Cortex of kidney (tissue), 1 donor: ENCODE measurements at places on chromosomes 5 and 9.

GRCh38 chr9:113898151-113898550 is 22.0 kb downstream of the ZNF618 start:
- no peak for DNase-seq

DNA sequence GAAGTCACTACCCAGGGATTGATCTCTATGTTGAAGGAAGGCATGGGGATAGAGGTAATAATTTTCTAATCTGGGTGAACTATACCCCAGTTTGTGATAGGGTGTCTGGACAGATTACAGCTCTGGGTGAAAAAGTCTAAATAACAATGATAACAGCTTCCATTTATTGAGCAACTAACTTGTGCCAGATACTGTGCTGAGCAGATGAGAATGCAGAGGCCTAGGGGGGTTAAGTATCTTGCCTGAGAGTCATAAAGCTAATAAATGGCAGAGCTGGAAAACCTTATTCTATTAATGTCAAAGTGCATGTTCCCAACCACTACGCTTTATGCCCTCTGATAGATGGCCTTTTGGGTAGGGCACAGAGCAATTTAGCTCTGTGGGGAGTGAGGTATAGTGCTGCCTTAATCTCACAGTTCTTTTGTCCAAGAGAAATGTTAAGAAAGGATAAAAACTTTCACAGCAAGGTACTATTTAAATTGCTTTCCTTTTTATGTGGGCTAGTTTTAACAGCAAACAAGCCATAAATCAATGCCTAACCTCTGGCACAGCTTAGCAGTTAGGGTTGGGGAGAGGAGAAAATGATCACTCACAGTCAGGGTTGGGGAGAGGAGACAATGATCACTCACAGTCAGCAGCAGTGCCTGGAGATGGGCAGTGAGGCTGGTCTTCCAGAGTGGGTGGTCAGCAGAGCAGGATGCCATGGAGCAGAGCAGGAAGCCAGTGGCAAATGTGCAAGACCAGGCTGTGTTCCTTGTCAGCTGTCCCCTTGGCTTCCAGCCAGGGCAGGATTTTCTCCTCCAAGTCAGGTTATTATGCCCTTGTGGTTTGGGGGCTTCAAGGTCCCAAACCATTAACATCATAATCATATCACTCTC is 187.0 kb downstream of the CARTPT start:
- DNase-seq, result no peak

DNA sequence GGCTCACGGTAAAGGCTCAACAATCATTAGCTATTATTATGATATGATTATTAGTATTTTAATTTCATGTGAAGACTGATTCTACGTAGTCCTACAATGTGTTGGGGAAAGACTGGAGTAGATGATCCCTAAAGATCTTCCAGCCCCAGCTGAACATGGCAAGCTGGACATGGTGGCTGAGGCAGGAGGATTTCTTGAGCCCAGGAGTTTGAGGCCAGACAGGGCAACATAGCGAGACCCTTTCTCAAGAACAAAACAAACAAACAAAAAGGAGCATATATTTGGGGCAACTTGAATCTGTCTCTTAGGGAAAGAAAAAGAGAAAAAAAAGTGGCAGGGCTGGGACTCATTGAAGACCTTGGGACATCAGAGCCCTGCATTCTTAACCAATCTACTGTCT is 16.2 kb upstream of the FAT2 start:
- no peak for DNase-seq

DNA sequence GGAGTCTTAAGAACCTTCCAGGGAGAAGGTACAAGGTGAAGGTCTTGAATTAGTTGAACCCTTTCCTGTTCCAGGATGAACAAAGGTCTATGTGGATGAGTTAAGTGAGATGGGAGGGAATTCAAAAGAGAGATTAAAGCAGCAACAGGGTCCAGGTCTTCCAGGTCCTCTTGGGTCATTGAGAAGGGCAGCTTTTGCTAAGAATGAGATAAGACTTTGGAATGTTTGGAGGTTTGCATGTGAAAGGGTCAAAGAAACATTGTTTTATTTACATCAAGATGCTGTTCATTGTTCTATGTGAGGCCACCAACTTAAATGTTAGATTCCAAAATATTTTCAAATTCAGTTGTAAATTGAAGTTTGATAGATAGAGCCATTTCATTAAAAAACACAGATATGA is 463.9 kb downstream of the ANXA1 start:
- no peak for DNase-seq

- DNase-seq, result no peak
Observed at GRCh38 chr5:4027088-4027734, 431.6 kb downstream of the IRX1 start.

DNA sequence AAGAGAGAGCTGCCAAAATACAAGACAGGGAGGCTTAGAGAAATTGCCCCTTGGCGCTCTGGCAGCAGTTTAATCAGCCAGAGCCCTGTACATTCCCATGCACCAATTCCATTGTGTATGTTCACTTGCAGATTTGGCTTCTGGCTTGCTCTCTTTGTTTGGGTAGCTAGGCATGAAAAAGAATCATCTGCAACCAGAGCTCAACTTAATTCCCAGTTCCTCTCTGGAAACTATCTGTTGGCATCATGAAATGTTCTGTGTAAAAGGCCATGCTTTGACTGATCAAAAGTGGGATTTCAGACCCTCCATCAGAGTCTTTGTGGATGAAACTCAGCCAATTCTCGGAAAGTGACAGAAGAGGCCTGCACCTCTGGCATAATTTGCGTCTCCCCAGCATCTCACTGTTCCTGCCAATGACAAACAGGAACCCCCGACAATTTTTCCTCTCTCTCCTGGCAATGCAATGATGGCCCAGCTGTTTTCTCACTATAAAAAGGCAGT is 53.8 kb upstream of the RAD23B start:
- DNase-seq, result no peak

DNA sequence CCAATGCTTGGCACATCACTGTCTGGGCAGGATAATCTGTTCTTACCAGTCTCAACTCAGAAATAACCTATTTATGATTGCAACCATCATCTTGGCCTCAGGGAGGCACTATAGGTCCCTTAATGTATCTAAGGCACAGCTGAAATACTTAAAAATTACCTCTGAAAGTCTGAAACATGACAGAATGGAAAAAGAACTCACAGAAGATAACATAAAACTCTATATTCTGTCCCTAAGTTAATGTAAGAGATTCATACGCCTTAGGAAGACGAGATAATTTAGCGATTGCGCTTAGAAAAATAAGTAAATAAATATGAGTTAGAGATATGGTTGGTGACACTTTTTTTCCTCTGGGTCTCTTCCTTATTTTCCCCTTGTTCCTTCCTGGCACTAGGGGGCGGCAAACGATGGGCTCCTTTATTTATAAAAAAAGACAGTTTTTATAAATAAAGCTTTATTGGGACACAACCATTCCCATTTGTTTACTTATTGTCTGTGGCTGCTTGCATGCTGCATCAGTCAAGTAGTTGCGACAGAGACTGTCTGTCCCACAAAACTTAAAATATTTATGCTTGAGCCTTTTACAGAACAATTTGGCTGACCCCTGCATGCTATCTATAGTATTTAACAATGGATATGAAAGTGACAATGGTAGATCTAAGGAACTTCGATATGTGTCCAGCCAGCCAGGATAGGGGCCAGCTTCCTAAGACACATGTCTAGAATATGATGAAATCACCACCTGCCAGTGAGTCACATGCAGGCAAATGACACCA is 79.6 kb downstream of the PDE4D start:
- no peak for DNase-seq

DNA sequence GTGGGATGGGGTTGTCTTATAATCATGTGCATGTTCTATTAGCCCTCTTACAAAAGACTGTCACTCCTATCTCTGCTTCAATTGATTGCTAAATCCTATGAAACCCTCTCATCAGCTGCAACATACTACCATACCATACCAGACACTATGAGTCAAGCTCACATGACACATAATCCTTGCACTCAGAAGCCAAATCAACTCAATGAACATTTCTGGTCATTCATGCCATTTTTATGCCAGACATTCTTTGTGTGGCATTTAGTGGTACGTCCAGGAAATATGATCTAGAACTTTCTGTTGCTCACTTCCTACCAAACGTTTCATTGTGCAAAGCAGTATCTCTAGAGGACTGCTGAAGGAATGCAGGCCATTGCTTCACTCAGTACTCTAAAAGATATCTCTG is 159.2 kb upstream of the GNA14 start:
- no peak for DNase-seq

- DNase-seq, result no peak
Observed at GRCh38 chr9:26013199-26013598, 335.0 kb upstream of the TUSC1 start.

DNA sequence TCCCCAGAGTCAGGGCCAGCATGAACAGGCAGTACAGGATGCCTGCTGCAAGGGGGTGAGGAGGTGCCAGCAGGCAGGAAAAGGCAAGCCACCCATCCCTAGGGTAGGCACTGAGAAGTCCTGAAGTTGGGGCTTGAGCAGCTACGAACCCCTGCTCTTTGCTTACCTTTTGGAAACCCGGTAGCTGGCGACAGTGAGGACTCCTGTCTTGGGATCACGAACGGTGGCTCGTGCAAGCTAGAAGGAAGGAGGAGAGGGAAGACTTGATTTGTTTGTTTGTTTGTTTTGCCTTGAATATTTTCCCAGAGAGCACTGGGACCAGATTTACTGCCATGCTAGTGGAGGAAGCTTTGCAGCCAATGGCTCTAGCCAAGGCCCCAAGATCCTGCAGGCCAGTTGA is 23.7 kb downstream of the P4HA2 start:
- no peak for DNase-seq

DNA sequence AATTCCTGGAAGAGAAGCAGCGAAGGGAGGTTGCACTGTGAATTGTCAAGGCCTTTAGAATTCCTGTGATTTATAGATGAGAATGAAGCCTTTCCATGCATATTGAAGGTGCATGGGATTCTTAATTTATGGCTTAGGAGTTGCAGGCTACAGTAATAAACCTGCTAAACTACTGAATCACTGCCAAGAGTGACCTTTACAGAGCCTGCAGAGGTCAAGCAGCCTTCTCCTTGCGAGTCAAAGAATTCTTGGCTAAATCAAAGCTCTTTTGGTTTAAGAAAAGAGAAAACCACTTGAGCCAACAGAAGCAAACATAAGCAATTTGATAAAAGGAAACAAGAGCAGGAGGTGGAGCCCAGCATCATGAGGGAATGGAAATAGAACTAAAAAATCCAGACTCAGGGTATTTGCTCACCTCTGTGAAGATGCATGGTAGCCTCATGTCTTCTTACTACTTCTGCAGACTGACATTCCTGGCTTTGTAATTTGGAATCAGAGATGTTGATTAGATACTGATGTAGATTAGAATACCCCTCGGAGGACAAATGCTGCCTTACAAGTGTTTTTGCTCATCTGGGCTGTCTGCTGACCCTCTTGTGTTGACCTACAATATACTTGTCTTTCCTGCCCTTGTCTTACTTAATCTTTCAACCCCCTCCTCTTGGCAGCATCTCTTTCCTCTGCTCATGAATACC is 90.3 kb upstream of the IFNK start:
- no peak for DNase-seq

DNA sequence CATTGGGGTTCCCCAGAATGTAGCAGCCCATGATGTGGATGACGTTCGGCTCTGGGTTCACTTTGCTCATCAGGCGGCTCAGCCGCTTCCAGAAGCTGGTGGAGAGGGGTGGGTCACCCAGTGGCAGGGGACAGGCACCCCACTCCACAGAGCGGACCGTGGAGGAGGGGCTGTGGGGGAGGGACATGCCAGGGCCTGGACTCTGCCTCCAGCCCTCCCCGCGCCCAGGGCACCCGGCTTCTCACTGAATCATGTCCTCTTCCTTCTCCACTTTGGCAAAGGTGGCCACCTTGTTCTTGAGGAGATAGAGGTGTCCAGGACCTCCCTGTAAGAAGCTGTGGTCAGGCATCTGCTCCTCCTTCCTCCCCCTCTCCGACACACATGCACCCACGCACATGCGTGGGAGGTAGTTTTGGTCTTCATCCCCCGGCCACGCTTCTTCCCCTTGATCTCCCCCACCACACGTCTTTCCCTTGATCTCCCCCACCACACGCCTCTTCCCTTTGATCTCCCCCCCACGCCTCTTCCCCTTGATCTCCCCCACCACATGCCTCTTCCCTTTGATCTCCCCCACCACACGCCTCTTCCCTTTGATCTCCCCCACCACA is 8.9 kb upstream of the ENTPD8 start:
- no peak for DNase-seq

- no peak for DNase-seq
Observed at GRCh38 chr9:6931913-6932312, 174.1 kb downstream of the KDM4C start.

DNA sequence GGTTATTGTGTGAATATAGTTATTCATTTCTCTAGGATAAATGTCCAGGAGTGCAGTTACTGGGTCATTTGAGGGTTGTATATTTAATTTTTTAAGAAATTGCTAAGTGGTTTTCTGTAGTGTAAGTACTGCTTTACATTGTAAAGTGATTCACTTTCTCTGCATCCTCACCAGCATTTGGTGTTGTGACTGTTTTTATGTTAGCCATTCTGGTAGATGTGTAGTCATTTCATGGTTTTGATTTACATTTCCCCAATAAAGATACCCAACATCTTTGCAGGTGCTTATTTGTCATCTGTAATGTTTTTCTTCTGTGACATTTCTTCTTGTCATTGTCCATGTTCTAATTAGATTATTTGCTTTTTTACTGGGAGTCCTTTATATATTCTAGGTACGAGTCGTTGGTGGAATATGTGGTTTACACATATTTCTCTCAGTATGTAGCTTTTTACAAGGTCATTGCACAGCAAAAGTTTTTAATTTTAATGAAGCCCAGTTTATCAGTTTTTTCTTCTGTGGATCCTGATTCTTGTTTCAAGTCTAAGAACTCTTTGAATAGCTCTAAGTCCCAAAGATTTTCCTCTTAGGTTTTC is 34.0 kb downstream of the SCGB3A1 start:
- DNase-seq, result no peak

GRCh38 chr5:39352170-39352569 is 12.1 kb downstream of the C9 start:
- no peak for DNase-seq

- DNase-seq, result no peak
Observed at GRCh38 chr5:76703707-76704106, 12.2 kb upstream of the F2R start.

DNA sequence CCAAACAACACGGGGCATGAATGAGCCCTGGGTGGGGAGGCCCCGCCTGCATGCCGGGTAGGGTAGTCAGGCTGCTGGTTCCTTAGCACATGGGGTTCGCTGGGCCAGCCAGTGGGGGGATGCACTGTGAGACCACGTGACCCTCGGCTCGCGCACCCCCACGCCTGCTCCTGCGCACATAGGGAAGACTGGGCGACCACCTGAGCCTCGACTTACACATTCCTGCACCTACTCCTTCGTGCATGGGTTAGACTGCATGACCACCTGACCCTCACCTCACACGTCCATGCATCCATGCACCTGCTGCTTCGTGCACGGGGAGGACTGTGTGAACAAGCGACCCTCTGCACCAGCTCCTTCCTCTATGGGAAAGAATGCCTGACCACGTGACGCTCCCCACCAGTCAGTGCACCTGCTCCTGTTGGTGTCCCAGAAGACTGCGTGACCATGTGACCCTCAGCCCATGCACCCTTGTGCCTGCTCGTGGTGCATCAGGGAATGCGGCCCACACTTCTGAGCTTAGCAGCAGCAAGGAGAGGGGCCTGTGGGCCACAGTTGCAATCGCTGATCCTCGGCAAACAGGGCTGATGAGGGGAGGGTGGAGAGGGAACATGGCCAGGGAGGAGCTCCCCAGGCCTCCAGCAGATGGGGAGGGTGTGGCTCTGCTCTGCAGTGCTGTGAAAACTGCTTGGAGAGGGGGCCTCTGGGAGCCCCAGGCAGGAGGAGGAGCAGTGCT is 18.1 kb downstream of the LPCAT1 start:
- DNase-seq, result no peak

- DNase-seq, result no peak
Observed at GRCh38 chr9:130860458-130861316, 25.6 kb downstream of the ABL1 start.
